ENCODE measurements at places on chromosomes 5 and 9.

DNA sequence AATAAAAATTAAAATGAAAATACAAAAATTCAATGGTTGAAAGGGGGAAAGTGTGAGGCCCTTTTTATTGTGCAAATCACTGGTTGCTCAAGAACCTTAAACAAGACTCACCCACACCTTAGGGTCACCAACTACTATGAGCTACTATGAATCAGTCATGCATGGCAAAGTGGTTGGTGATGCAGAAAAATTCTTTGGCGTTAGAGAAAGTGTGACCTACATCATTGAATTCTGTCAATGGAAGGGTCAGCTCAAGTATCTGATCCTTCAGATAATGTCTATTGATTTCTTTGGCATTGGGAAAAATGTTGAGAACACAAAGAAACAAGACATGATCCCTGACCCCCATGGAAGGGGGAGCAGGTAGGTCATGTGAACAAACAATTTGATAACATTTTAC, 149.7 kb upstream of the ADCY2 start:
- no peak for DNase-seq

- DNase-seq: no peak
Measured at GRCh38 chr9:91011891-91012290, 210.3 kb downstream of the SYK start.

DNA sequence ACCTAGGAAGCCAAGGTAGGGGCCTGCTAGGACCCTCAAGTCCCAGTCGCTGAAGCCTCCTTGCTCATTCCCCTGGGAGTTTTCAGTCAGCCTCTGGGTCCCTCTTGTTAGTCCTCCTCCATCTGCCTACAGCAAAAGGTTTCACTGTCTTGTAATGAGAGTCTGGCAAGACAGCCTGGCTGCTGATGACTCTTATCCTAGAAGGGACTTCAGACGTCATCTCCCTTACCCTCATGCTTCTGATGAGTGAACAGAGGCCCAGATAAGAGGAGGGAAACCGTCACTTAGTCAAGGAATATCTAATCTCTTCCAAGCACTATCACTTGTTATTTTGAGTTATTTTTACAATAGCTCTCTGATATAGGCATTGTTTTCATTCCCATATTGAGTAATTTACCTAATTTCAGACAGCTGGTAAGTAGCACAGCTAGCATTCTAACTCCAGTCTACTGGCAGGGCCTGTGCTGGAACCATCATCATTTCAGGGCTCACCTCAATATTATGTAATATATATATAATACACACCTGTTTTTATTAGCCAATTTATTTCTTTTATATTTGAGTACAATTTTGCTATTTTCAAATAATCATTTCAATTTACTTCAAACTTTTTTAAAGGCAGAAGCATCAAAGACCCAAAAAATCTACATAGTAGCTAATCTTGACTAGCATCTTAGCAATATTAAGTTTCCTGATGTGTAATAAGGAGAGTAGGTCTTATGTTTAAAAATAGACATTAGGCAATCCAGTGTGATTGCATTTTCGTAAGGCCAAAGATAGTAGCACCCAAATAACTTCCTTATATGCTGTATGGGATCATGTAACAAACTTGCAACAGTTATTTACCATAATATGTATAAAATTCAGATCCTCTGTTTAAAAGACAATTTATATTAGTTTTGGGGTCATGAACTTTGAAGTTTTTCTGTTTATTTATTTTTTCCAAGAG, 7.9 kb downstream of the CMYA5 start:
- no peak for DNase-seq

DNA sequence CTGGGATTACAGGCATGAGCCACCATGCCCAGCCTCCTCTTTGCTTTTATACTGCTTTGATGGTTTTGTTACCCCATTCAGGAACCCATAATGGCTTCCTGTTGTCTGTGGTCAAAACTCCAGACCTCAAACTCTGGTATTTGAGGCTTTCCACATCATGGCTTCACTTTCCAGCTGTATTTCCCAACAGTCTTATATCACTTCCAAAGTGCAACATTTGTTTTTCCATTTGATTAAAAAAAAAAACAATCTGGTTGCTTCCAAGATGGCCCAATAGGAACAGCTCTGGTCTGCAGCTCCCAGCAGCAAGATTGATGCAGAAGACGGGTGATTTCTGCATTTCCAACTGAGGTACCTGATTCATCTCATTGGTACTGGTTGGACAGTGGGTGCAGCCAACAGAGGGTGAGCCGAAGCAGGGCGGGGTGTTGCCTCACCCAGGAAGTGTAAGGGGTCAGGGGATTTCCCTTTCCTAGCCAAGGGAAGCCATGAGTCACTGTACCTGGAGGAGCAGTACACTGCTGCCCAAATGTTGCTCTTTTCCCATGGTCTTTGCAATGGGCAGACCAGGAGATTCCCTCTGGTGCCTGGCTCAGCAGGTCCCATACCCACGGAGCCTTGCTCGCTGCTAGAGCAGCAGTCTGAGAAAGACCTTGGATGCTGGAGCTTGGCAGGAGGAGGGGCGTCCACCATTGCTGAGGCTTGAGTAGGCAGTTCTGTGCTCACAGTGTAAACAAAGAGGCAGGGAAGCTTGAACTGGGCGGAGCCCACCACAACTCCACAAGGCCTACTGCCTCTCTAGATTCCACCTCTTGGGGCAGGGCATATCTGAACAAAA, 458.4 kb downstream of the KDM4C start:
- DNase-seq: no peak

DNA sequence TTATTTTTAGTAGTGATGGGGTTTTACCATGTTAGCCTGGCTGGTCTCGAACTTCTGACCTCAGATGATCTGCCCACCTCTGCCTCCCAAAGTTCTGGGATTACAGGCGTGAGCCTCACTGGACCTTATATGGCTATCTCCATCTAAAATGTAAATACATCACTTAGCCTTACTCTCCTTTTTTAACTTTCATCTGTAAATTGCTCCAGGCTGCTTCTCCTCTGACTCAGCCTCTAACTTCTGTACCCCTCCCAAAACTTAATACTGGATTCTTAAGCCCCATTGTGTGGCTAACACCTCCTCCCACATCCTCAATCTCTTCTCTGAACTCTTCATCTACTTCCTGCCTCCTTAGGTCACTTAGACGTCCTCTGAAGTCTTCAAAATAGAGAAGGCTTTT, 4.0 kb downstream of the SNX30 start:
- DNase-seq: no peak

DNA sequence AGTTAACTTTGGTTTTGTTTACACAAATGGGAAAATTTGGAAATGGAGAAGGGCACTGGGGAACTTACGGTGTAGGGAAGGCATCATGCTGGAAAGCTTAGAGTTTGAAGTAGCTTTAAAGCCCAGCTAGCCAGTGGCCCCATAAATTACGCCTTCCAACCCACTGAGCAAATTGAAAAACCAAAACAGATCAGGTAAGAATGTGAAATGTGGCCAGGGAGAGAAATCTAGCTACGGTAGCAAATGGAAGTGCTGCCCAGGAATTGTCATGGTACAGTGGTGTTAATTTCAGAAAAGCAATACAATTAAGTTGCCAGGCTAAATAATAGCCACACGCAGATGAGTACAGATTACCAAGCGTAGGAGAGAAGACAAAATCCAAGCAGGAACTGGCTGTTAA, 654.8 kb downstream of the PRELID2 start:
- DNase-seq: no peak

- DNase-seq: no peak
Measured at GRCh38 chr5:100790170-100790665, 112.9 kb downstream of the ST8SIA4 start.

- DNase-seq: no peak
Measured at GRCh38 chr9:38318759-38319495, 73.6 kb upstream of the ALDH1B1 start.

DNA sequence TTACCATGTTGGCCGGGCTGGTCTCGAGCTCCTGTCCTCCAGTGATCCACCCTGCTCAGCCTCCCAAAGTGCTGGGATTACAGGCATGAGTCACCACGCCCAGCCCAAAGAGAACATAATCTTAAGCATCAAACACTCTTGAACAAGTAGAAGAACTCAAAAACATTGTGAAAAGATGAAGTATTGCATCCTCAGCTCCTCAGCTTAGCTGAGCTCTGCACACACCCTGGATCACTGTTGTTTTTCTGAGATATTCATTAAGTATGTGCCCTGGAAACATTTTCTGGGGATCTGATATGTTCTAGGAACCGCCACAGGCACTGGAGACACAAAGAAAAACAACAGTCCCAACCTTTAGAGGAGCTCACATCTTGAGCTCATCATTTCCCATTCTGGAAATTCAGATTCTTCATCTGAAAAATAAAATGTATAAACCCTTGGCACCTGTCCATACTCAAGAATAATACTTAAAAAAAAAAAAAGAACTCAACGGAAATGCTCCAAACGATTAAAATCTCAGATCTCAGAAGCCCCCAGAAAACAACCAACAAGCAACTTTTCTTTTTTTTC, 62.2 kb upstream of the ZNF462 start:
- no peak for DNase-seq

DNA sequence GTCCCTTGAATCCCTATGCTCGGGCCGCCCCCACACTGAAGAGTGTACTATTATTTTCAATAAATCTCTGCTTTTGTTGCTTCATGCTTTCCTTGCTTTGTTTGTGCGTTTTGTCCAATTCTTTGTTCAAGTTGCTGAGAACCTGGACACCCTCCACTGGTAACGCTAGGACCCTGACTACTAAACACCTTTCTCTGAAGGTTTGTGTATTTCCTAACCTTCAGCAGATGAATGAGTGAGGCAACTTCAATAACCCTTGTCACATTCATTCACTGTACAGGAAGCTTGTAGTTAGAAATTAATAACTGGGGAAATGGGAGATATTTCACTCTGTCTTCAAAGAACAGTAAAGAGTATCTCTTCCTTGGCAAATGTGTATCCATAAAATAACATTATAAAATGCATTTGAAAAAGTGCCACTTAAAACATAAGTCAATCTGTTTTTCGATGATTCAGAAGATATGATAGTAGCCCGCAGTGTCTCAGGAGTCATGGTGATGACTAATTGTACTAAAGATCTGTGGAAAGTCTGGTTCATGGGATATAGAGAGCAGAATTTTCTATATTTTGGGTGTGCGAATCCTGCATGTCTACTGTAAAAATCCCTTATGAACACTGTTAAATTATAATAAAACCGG, 43.2 kb upstream of the ANKH start:
- DNase-seq: no peak

DNA sequence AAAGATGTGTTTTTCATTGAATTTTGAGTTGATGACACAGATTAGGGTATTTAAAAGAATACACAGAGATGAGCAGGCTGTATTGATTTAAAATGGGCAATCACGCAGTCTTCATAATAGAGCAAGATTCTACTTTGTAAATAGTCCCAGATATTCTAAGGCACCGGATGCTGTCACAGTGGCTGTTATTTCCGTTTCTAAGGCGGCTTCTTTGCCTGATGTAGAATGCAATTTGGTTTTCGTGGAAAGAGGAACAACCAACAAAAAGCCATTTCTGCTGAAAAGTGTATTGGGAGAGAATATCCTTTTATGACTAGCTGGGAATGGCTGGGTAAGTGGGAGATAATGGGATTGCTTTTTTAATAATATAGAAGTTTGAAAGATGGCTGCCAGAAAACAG, 17.5 kb downstream of the PRKACG start:
- DNase-seq: no peak

- DNase-seq: no peak
Measured at GRCh38 chr5:39175273-39175955, 43.9 kb downstream of the FYB1 start.

- no peak for DNase-seq
Measured at GRCh38 chr9:5760338-5760737, 72.6 kb downstream of the ERMP1 start.

- no peak for DNase-seq
Measured at GRCh38 chr5:23318960-23319359, 188.4 kb upstream of the PRDM9 start.

DNA sequence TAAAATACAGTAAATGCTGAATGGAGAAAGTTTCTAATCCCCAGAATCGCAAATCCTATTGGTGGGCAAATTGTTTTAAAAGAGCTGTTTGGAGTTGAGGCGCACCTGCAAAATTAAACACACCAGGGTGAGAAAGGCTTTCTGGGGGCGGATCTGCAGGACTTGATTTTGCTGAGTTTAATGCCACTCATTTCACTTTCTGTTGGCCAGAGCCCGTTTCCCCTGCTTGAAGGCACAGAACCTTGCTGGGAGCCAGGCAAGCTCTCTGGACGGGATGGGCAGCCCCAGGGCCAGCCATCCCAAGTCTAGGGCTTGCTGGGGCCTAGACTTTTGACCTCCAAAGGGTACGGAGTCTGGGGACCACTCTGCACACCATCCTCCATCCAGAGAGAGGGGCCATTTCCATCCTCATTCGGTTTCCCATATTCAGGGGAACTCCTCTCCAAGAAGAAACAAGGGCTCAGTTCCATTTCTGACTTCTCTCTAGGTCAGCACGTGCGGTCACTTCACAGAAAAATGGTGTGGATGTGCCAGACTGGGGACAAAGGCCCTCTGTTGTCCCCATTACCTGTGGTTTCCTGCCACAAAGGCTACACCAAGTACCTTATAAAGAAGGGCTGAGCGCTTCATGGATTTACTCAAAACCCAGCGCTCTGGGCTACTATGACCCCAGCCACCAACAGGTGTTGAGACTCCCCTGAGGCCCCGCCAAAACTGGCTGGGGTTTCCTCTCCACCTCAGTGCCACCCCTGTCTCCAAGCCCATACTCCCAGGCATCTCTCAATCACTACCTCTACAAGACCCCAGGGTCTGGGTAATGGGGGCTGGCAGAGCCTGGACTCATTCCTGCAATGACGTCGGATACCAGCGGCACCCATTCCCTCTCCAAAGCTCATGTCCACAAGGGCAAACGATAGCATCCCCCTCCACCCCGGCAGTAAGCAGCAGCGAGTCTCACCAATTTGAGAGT, 170.0 kb downstream of the AUH start:
- no peak for DNase-seq

DNA sequence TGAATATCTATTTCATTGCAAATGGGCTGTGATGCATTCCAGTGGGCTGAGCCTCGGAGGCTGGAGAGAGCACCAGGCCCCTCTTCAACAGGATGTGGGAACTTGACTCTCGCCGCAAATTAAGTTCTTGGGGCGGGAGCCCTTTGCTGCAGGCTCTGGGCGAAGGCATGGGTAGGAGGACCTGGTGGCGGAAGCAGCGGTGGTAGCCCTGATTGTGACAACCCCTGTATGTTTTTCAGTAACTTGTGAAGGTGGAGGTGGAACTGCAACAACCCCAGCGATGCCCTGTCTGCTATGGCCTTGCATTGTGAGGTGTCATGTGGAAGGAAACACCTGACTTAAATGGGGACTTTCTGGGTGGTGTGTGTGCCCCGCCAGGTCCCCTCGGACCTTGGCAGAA, 9.4 kb downstream of the FYB1 start:
- DNase-seq: no peak

GRCh38 chr5:83472508-83473345, 1.2 kb downstream of the VCAN start:
- DNase-seq: no peak

- no peak for DNase-seq
Measured at GRCh38 chr5:146073239-146073900, 32.0 kb downstream of the PLAC8L1 start.

DNA sequence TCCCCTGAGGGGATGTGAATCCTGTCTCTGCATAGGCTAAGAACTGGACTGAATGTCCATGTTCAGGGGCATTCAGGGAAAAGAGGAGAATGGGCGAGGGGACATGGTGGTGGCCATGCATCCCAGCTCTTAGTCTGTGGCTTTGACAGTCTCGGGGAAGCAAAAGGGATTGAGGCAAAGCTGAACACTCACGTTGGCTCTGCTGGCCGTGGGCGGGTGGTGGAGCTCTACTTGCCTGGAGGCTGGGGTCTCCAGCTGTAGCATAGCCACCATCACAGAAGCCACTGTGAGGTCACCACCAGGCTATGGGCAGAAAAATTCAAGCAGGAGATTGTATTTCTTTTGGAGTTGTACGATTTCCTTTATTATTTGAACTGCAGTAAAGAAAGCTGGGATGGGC, 4.1 kb downstream of the GARIN3 start:
- no peak for DNase-seq

Data from right renal pelvis (tissue), 4 donors.